Fibroblast of gingiva (primary cell): ENCODE measurements at places on chromosomes 6 and 20.
A peak's percentile ranks its signal among the peaks of the same experiment; 100 is the strongest.

DNA sequence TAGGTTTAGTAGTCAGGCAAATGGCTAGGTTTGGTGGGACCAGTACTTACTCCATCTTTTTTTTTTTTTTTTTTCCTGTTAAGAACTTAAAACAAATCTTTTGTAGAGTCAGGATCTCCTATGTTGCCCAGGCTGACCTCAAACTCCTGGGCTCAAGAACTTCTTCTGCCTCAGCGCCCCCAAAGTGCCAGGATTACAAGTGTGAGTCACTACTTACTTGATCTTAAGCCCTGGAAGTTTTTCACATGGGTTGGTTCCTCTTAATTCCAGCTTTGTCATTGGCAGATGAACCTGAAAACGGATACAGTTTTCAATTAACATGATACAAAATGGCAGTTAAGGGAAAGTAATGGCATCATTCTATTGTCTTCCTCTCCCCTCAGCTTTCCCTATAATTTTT, 179.4 kb upstream of the JAG1 start:
- no peak for DNase-seq

DNA sequence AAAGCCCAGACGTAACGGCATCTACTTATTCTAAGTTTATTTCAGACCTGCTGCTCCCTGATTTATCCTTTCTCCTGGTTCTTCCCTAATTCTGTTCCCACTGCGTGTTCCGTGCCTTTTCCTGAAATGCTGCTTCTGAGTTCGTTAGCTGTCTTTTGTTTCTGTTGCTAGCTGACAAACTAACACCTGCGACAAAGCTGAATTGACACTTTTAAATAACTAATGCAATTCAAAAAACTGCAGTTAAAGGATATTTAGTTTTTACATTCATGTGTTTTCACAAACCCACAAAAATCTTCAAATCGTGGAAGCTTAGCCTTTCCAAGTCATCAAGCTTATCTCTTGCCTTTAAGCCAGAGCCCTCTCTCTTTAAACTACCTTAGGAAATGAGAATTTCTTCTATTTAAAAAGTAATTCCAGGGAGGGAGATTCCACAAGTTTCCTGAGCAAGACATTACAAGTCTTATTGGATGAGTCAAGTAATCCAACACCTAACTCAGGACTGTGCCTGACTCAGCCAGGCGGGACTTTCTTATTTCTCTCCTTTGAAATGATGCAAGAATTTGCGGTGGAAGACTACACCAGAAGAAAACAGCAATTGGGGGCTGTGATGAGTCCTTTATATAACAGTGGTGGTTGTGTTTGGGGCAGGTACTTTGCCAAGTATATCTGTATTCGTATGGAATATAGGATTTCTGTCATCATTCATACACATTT, 6.3 kb downstream of the ADTRP start:
- peak; percentile 85 for DNase-seq

GRCh38 chr6:87840324-87840723, 138.3 kb upstream of the AKIRIN2 start:
- no peak for DNase-seq

GRCh38 chr6:51283723-51284355, 465.2 kb downstream of the TFAP2B start:
- no peak for DNase-seq

DNA sequence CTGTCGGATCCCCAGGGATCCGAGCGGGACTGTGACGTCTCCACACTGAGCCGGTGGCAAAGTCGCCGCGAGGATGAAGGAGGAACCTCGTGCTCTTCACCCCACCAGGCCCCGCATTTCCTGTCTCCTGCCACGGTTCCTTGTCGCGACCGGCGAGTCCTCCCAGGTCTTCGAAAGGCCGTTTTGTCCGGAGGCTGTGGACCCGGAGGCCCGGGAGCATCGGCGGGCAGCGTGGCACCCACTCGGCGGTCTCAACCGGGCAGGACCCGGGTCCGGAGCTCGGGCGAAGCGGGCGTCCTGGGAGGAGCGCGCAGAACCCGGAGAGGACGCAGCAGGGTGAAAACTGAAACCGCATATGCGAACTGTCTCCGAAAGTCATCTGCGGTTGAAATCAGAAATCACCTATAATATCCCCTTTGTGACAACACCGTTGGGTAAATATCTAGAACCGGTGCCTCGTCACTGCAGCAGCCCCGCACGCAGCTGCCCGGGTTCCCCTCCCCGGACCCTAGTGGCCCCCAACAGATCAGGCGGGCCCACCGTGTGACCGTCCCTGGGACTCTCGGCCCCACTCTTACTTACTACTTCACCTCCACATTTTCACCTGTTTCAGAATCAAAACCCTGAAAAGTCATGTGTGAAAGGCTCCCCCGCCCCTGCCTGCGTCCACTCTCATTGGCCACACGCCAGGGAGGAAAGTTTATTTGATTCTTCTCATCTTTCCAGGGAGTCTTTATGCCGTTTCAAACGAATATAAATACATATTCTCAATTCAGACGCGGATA, 3.1 kb upstream of the ULBP2 start:
- no peak for DNase-seq
